ENCODE measurements at places on chromosomes 2 and 18.

- DNase-seq, result no peak
Measured at GRCh38 chr2:109692013-109692743, 78.0 kb downstream of the SOWAHC start.

DNA sequence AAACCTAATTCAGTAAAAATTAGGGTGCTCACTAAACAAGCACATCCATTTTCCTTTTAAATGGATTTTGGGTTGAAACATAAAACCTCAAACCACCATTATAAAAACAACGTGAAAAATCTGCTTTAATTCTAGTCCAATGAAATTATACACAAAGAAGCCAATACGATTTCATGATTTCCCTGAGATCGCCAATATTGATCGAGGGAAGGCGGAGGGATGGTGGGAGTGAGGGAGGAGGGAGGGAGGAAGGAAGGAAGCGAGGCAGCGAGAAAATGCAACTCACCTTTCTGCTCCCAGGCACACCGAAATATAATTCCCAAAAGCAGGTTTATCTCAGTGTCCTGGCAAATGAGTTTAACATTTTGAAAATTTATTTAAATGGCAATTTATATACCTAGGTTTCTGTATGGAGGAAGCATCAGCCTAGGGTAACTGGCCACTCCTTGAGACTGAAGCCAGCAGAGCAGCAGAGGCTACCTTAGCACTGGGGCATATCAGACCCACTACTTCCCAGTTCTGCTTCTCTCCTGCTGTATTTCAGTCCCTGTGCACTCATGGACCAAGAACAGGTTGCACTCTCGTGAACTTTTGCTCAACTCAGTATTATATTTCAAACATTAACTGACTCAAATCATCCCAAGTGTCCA, 2.3 kb upstream of the ONECUT2 start:
- no peak for DNase-seq

DNA sequence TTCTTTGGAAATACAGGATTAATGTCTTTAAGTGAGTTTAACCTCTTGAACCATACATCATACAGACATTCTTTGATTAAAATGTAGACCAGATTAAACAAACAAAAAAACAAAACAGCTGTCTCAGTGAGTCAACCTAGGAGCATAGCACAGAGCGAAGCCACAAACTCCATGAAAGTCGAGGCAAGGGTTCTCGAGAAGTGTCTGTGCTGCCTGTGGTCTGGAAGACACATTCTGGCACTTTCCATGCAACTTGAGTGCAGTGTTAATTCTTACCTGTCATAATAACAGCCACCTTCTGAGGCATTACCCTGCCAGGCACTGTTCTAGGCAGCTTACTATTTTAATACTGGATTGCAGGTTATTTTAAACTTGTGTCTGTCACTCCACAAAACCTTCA, 435.5 kb upstream of the MMADHC start:
- no peak for DNase-seq

GRCh38 chr2:15082105-15083058, 449.9 kb downstream of the LRATD1 start:
- no peak for DNase-seq

GRCh38 chr2:228624733-228625132, 443.2 kb upstream of the SPHKAP start:
- DNase-seq, result no peak

- peak; percentile 13 for DNase-seq
Measured at GRCh38 chr2:25441353-25441752, 99.6 kb upstream of the DNMT3A start.

DNA sequence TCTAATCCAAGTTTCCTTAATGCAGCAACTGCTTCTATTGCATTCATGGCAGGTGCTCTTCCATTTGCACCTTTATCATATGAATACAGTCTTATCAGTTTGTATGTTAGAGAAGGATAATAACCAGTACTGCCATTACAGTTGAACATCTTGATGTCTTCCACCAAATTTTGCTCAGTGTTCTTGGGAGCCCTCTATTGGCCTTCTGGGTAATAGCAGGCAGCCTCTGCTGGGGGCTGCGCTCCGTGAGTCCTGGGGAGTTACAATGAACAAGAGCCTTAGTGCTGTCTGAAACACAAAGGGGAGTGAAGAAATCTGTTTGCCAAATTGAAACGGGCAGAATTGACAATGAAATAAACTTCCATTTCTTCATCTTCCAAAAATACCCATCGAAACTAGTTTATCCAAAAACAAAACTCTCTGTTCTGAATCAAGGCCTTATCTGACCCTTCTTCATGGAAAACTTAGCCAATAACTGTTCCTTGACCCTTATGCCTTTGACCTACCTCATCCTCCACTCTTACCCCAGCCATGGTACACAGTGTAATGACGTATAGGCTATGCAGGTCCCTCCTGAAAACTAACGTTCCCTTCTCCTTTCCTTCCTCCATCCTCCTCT, 79.9 kb downstream of the ALK start:
- DNase-seq, result no peak

- DNase-seq, result no peak
Measured at GRCh38 chr2:105876191-105876590, 131.5 kb downstream of the NCK2 start.

GRCh38 chr2:6412533-6413091, 453.1 kb downstream of the CMPK2 start:
- DNase-seq, result no peak

DNA sequence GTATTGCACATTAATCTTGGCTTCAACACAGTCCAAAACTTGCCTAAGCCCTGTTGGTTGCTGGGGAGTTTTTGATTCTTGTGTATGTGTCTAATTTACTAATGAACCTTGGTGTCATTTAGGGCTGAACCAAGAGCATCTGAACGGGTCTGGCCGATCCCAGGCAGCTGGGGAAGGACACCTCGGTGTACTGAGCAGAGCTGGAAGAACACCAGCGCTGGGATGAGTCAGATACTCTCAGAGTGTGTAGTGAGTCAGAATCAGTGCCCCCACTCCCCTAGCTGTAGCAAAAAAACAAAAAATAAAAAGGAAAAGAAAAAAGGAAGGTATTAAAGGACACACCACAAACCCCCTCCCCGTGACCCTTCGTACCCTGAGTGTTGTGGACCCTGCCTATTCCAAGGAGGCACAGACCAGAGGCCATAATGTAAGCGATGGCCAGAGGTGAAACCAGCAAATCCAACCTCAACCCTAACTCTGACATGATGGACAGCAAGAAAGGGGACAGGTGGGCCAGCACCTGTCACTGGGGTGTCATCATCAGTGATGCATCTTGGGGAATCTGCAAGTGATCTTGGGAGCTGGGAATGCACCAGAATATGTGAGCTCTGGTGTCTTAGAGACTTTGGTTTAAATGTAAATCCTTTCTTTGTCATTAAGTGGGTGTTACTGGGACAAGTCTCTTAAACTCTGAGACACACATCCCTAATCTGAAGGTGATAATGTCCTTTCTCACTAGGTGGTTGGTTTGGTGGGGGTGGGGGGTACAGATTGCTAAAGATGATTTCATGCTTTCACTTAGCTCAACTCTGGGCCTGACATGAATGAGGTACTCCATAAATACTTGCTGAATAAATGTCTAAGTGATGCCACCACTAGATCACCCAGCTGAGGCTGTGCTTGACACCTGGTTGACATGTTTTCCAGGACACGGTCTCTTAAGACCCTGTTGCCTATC, 34.2 kb upstream of the NCOA1 start:
- DNase-seq, result no peak

- DNase-seq, result no peak
Measured at GRCh38 chr18:56532176-56532840, 106.1 kb downstream of the TXNL1 start.

- no peak for DNase-seq
Measured at GRCh38 chr2:61380056-61380881, 90.6 kb downstream of the USP34 start.
